Fibroblast of skin of back (primary cell): ENCODE measurements at places on chromosomes 7 and 10.
A peak's percentile ranks its signal among the peaks of the same experiment; 100 is the strongest.

DNA sequence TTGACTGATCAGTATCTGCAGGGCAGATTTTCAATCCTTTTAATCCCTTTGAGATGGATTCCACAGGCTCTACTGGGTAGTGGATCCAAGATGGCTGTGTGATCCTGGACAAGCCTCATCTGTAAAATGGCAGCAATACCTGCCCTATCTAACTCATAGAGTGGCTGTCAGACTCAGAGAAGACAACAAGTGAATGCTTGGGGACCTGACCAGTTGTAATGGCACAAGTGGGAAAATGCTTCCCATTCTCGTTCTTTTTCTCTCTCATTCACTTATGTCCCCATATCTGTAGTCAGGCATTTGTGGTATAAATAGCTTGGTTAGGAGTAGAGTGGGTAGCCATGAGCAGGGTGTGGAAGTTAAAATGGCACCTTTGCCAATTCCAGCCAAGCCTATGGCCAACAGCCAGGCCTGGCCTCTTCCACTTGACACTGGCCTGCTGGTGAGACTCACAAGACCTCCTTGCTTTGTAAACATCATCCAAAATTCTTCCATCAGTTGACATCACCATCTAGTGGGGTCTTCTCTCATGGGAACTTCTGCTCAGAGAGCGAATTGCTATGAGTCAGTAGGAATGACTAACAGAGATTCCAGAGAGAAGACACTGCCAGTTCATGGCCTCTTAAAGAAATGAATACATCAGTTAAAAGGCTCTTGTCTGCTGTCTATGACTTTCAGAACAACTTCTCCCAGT lies 150.1 kb downstream of the PLPP4 start:
- peak; percentile 86 for DNase-seq

DNA sequence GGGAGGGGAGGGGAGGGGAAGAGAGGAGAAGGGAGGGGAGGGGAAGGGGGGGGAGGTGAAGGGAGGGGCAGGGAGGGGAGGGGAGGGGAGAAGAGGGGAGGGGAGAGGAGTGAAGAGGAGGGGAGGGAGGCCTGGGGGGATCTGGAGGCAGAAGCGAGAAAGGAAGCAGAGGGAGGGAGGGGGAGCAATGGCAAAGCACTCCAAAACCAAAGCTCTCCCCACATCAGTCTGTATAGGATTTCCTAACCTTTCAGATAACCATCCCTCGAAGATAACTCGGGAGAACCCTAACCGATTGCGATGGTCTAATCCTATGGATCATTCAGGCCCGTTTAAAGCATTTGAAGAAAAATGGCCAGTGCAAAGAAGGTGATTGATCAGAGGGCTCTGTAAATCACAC lies 19.0 kb downstream of the EBF3 start:
- DNase-seq, result no peak

DNA sequence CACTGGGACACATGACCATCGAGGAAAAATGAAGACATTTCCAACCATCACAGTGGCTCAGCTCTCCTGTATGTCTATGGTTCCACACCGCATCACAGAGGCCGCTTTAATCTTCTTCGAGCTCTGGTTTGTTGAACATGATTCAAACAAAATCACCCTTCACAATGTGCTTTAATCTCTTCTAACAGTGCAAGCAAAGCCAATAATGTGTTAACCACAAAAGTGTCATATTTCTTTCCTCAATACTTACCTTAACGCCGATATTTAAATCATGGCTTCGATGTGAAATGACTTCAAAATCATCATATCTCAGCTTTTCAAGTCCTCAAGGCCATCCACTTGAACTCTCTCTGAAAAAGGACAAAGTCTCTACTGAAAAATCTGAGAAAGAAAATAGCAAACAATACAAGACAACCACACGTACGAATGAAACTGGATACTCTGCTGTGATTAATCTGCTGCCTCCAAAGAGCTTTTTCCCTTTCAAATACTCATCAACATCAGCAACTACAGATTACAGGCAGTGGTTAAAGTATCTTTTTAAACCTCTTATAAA lies 23.0 kb upstream of the SVIL start:
- DNase-seq, result no peak

GRCh38 chr7:8176370-8177081 lies 85.4 kb downstream of the ICA1 start:
- no peak for DNase-seq

DNA sequence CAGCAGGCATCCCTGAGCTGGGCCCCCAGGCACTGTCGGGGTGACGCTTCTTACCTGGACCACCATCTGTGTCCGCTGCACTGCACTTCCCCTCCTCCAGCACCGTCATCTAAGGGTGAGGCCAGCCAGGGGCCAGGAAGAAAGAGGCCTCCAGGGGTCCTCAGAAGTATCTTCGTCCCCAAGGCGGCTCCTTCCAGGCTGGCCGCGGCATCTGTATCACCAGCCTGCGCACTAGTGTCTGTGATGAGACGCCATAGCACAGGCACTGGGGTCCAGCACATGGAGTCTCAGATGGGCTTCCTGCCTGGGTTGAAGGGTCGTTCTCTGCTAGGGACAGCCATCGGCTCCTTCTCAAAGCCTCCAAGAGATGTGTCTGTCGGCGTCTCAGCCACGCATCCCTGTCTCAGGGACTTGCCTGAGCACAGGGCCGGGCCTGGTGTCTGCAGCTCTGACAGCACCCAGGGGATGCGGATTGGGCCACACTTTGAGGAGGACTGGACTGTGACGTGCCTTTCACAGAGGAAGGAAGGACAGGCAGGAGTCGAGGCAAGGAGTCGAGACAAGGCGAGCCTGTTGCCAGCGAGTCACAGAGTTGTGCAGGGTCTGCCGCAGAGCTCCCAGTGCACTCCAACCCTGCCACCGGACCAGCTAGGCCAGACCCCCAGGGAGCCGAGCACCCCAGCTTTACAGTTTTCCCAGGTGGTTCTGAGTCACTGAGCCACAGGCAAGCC lies 101.5 kb upstream of the DIP2C start:
- DNase-seq, result no peak

DNA sequence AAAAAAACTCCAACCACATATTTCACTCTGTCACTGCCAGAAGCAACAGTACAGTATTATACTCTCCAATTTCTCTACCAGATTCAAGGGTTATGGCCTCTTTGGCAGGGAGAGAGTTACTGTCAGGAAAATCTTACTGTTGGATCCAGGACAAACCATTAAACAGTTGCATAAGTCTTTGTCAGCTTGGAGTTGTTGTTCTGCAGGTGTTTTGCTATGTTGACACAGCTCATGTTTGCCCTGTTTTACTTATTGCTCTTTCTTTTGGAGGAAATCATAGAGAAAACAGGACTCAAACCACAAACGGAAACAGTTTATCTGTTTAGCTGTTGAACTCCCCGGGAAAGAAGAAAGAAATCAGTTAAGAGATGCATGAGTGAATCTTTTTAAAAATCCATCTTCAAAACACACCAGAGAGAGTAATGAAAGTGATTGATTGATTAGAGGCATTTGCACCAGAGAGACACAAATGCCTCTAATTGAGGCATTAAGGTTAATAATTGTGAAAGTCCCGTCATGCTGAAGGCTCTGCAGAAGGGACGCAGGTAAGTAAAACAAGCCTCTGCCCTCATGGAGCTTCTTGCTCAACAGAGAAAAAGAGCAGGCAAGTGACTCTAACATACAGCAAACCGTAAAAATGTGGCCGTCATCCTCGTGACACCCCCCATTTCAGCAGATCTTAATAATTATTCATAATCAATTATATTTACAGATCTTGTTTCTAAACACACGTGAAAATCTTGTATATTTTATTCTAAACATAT lies 38.7 kb upstream of the ARHGAP21 start:
- no peak for DNase-seq

DNA sequence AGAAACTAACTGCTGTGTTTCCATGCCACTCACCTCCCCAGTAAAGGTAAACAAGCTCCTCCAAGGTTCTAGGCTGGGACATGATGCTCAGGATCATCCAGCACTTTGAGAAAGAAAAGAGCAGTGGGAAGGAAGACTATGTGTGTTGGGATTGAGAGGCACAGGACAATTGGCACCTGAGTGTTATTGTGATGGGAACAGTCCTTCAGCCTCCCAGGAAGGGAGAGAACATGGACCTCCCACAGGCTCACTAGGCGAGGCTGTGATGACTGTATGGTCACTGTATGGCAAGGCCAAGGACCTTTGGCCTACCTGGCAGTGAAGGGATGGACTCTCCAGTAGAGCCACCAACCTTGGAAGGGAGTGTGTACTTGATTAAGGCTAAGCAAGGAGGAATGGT lies 123.2 kb upstream of the UNC5B start:
- DNase-seq, result no peak

DNA sequence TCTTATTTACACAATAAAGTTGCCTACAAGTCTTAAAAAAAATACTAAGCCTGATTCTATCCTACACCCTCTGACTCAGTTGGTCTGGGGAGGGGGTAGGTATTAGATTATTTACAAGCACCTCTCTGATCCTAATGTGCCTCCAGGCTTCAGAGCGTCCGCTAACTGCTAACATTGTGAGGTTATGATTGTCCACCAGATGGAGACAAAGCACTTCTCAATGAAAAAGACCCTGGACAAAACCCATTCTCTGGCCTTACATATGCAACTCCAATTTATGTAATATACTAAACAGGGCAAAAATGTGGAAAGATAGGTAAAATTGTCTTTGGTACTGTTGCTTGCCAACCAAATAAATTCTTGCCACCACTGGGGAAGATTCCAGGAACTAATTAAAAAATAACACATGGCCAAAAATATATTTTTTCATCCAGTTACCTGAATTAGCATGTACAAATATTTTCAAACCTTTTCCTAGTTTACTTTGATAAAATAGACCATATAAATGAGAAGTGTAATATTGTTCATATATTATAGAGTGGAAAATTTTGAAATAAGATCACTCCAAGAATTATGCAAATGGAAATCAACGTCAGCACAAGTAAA lies 92.4 kb downstream of the KIF20B start:
- peak; percentile 63 for DNase-seq

DNA sequence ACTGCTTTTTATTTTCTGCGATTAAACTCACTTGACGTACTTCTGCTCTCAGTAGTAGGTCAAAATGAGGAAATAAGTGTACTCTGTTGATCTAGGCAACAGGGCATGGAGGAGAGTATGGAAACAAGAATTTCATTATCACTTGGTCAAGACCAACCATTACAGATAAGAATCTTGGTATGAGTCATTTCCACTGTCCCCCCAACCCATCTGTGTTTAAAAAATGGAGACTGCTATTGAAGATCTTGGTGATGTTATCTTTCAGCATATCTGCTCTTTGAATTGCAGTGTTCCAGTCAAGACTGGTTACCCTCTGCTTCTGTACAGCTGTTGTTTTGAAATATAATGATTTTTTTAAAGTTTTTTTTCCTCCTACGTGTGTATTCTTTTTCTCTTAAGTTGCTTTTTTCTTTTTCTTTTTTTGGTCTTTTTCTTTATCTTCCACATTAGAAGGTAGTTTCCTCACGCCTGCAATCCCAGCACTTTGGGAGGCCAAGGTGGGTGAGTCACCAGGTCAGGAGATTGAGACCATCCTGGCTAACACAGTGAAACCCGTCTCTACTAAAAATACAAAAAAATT lies 11.7 kb downstream of the STAM start:
- no peak for DNase-seq

GRCh38 chr7:41451826-41452225 lies 251.1 kb downstream of the INHBA start:
- DNase-seq, result peak; percentile 62

DNA sequence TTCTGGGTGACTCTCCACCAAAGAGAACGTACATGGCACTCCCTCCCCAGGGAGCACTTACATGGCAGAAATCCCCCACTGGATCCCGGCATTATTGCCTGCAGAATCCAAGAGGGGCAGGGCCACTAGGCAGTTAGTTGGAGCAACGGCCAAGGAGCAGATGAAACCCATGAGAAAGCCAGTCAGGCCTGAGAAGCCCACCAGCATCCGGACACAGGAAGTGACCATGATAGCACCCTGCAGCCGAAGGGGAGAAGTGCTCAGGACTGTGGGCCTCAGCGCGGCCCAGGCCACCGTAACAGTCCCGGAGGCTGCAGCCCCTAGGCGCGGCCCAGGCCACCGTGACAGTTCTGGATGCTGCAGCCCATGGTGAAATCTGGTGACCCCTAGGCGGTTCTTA lies 43.5 kb downstream of the STRA8 start:
- DNase-seq, result no peak

- DNase-seq, result no peak
Measured at GRCh38 chr7:88457320-88457719, 150.6 kb upstream of the STEAP4 start.
